ENCODE measurements at places on chromosomes 6 and 20.

DNA sequence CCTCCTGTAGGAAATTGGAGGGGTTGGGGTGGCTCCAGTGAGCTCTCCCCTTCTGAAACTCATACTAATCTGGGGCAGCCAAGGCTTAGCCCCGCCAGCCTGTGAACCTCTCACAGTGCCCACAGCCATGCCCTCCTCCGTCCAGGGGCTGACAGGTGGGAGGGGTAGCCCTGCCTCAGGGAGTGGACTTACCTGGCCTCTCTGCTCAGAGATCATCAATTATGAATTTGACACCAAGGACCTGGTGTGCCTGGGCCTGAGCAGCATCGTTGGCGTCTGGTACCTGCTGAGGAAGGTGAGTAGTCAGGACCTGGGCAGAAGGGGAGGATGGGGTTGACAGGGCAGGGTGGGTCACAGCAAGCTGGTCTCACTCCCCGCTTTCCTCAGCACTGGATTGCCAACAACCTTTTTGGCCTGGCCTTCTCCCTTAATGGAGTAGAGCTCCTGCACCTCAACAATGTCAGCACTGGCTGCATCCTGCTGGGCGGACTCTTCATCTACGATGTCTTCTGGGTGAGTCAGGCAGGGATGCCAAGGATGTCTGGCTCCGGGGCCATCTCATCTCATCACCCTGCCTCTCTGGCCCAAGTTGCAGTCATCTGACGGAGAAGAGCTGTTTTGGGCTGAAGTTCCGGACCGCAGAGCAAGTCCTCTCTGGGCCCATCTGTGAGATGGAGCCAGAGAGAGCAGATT lies 34.7 kb downstream of the HM13 start:
- DNase-seq, result no peak

GRCh38 chr6:10424040-10424439 lies 9.2 kb upstream of the TFAP2A start:
- DNase-seq, result no peak

- no peak for DNase-seq
Measured at GRCh38 chr6:1496836-1497760, 107.7 kb downstream of the FOXF2 start.

- DNase-seq, result no peak
Measured at GRCh38 chr20:62126141-62126540, 3.9 kb downstream of the LSM14B start.

- no peak for DNase-seq
Measured at GRCh38 chr6:31568537-31568961, 3.5 kb upstream of the LTA start.

Measured in neuronal stem cell (in vitro differentiated cells).